ENCODE measurements at places on chromosomes 6 and 20. TPM values are rescaled to one million over a fixed set of nuclear protein-coding genes. Genes with fewer than 3 reads are reported as not detected.

- H3K27me3 ChIP-seq = no peaks in the 10 kb centered on the region
- no peak overlapping the region for H3K27ac ChIP-seq
- no peak for DNase-seq
- H3K36me3 ChIP-seq = no peaks in the 10 kb centered on the region
- H3K4me3 ChIP-seq = no peak overlapping the region
Measured at GRCh38 chr20:48668451-48668946, 159.3 kb downstream of the PREX1 start.

The NUS1 gene
- total RNA-seq = 23.2 TPM

- DNase-seq = peak; percentile 72
- H3K4me3 ChIP-seq = no peak overlapping the region
- peak overlapping the region; percentile 27 for H3K27ac ChIP-seq
- no peaks in the 10 kb centered on the region for H3K27me3 ChIP-seq
- H3K36me3 ChIP-seq = no peaks in the 10 kb centered on the region
Measured at GRCh38 chr6:105797983-105798453, 288.1 kb upstream of the PRDM1 start.

The PRICKLE4 gene
- total RNA-seq = 2.0 TPM

The TINAG gene
- total RNA-seq = not detected

GRCh38 chr20:58097943-58098342, 130.5 kb downstream of the ANKRD60 start:
- no peaks in the 10 kb centered on the region for H3K27me3 ChIP-seq
- H3K36me3 ChIP-seq = no peaks in the 10 kb centered on the region
- no peak overlapping the region for H3K27ac ChIP-seq

The PRDM13 gene
- not detected for total RNA-seq

GRCh38 chr6:113671421-113671820, 185.7 kb upstream of the MARCKS start:
- no peaks in the 10 kb centered on the region for H3K36me3 ChIP-seq
- no peak for DNase-seq
- no peaks in the 10 kb centered on the region for H3K27me3 ChIP-seq
- H3K4me3 ChIP-seq = no peak overlapping the region
- H3K4me1 ChIP-seq = peaks cover 11% of the 10 kb centered on the region

DNA sequence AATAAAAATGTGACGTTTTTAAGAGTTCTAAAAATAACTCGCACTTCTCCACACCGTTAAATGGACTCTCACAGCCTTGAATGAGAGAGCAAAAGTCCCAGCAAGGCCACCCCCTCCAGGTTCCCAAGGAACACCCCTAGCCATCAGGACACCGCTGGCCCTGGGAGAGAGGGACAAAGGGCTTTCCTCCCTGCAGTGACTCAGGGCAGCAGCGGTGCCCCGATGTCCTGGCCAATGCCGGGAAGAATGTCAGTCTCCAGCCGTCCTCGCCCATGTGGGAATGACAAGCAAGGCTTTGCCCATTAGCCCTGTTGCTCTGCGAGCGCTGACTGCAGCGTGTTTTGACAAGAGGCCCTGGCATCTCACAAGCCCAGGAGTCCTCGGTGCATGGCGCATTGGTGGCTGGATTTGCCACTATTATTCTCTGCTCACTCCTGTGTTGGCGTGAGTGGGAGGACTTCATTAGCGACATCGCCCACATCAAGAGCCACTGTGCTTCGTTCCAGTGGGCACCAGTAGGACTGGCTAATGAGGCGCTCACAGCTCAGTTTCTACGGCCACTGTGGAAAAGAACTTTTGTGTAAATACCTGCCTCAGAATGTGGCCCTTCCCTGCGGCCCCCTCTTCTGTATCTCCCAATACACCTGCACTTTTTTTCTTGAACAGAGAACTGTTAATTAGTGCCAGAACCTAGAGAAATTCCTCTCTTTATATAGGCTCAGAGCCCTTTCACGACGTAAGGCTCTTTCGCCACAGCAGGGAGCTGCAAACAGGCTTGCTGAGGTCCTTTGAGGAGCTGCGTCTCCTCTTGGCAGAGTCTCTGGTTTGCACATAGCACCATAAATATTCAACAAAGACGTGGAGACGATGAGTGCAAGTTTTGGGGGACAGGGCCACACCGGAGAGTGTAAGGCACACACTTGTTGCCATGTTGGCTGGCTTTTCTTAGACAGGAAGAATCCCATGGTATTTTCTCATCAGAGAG, 336.6 kb downstream of the TAF4 start:
- peaks cover 37% of the 10 kb centered on the region for H3K27me3 ChIP-seq
- H3K4me1 ChIP-seq = no peaks in the 10 kb centered on the region
- no peak for DNase-seq
- H3K4me3 ChIP-seq = no peak overlapping the region
- no peak overlapping the region for H3K27ac ChIP-seq

GRCh38 chr6:119267126-119267905, 82.2 kb downstream of the MAN1A1 start:
- DNase-seq = no peak
- H3K4me3 ChIP-seq = no peak overlapping the region
- H3K36me3 ChIP-seq = no peaks in the 10 kb centered on the region
- H3K27me3 ChIP-seq = no peaks in the 10 kb centered on the region
- H3K4me1 ChIP-seq = no peaks in the 10 kb centered on the region

GRCh38 chr6:109009962-109010704, 84.5 kb downstream of the SESN1 start:
- H3K27ac ChIP-seq = peak overlapping the region; percentile 98
- no peak for DNase-seq
- no peaks in the 10 kb centered on the region for H3K36me3 ChIP-seq
- no peaks in the 10 kb centered on the region for H3K27me3 ChIP-seq
- H3K4me1 ChIP-seq = no peaks in the 10 kb centered on the region

GRCh38 chr6:39063526-39063925, 14.9 kb downstream of the GLP1R start:
- H3K4me3 ChIP-seq = no peak overlapping the region
- no peak overlapping the region for H3K27ac ChIP-seq
- H3K4me1 ChIP-seq = no peaks in the 10 kb centered on the region
- no peak for DNase-seq
- no peaks in the 10 kb centered on the region for H3K36me3 ChIP-seq
- no peaks in the 10 kb centered on the region for H3K27me3 ChIP-seq

DNA sequence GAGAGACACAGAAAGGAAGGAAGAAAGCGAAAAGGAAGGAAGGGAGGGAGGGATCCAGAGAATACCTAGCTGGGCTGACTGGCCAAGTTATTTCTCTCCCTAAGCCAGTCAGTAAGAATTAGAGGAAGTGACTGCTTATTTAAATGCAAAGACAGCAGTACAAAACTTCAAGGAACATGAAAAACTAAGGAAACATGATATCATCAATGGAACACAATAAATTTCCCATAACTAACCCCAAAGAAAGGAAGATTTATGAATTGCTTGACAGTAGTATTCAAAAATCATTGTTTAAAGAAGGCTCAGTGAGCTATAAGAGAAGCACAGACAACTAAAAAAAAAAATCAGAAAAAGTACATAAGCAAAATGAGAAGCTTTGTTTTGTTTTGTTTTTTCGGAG, 252.3 kb upstream of the SASH1 start:
- H3K27me3 ChIP-seq = no peaks in the 10 kb centered on the region
- no peak overlapping the region for H3K4me3 ChIP-seq
- no peak for DNase-seq
- H3K36me3 ChIP-seq = no peaks in the 10 kb centered on the region
- H3K4me1 ChIP-seq = no peaks in the 10 kb centered on the region

- H3K27me3 ChIP-seq = no peaks in the 10 kb centered on the region
- no peaks in the 10 kb centered on the region for H3K36me3 ChIP-seq
- no peaks in the 10 kb centered on the region for H3K4me1 ChIP-seq
- H3K27ac ChIP-seq = no peak overlapping the region
- no peak overlapping the region for H3K4me3 ChIP-seq
- DNase-seq = no peak
Measured at GRCh38 chr20:32918751-32919150, 60.0 kb downstream of the EFCAB8 start.

GRCh38 chr6:48626421-48626820, 515.4 kb upstream of the PTCHD4 start:
- H3K4me3 ChIP-seq = no peak overlapping the region
- no peaks in the 10 kb centered on the region for H3K27me3 ChIP-seq
- DNase-seq = no peak

GRCh38 chr6:16239798-16240123, 1.4 kb downstream of the GMPR start:
- H3K27me3 ChIP-seq = no peaks in the 10 kb centered on the region
- H3K27ac ChIP-seq = peak overlapping the region; percentile 87
- H3K4me3 ChIP-seq = peak overlapping the region; percentile 65
- DNase-seq = no peak

DNA sequence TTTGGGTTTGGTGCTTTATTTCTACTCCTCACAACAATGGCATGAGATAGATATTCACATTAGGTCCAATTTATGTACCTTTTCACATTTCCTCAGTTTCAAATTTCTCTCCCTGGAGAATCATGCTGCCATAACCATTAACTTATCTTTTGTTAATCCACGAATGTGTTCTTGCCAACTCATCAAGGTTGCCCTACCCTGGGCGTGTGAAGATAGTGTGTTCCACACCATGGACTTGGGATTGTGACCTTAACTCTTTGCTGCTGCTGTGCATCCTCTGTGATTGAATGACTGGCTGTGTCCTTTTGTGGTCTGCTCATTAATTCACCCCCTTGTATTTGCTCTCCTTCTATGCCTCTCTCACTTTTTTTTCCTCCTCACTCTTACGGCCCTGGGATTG, 34.2 kb upstream of the SNRPB2 start:
- no peak overlapping the region for H3K27ac ChIP-seq
- no peaks in the 10 kb centered on the region for H3K36me3 ChIP-seq
- H3K27me3 ChIP-seq = no peaks in the 10 kb centered on the region
- H3K4me3 ChIP-seq = no peak overlapping the region

- H3K27ac ChIP-seq = no peak overlapping the region
- no peak for DNase-seq
- H3K4me1 ChIP-seq = no peaks in the 10 kb centered on the region
- H3K36me3 ChIP-seq = no peaks in the 10 kb centered on the region
Measured at GRCh38 chr6:129599467-129599866, 110.5 kb downstream of the ARHGAP18 start.

DNA sequence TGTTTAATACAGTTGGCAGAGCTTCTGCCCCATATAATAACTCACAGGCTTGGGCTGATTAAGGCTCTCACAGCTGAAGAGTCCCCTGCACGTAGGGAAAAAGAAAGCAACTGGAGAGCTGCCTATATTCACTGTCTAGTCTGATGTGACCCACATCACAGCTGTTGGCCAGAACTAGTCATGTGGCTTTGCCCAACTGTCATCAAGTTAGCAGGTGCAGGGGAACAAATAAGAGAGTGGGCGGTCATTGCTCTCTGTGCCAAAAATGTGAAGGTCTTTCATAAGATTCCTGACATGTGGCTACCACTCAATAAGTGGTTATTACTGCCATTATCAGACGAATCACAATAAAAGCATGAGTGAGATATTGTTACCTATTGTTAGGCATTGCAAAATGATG, 665.2 kb downstream of the DOK5 start:
- no peaks in the 10 kb centered on the region for H3K27me3 ChIP-seq
- H3K27ac ChIP-seq = no peak overlapping the region
- DNase-seq = no peak
- H3K4me3 ChIP-seq = no peak overlapping the region
- H3K36me3 ChIP-seq = no peaks in the 10 kb centered on the region
- H3K4me1 ChIP-seq = no peaks in the 10 kb centered on the region

DNA sequence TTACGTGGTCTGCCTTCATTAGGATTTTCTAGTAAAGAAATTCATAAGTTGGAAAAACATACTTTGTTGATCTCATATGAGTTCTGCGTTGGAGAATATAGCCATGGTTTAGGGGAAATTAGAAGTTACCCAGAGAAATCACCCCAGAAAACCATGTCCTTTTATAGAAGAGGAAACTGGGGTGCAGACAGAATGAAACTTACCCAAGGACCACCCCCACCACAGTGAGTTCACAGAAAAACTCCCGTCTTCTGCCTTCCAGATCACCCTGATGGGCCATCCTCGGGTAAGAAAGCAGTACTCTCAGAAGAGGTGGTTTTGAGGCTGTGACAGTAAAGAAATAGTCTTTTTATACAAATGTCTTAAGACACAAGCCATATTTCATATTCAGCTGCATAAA, 25.1 kb upstream of the MAFB start:
- no peak overlapping the region for H3K27ac ChIP-seq
- no peaks in the 10 kb centered on the region for H3K4me1 ChIP-seq

DNA sequence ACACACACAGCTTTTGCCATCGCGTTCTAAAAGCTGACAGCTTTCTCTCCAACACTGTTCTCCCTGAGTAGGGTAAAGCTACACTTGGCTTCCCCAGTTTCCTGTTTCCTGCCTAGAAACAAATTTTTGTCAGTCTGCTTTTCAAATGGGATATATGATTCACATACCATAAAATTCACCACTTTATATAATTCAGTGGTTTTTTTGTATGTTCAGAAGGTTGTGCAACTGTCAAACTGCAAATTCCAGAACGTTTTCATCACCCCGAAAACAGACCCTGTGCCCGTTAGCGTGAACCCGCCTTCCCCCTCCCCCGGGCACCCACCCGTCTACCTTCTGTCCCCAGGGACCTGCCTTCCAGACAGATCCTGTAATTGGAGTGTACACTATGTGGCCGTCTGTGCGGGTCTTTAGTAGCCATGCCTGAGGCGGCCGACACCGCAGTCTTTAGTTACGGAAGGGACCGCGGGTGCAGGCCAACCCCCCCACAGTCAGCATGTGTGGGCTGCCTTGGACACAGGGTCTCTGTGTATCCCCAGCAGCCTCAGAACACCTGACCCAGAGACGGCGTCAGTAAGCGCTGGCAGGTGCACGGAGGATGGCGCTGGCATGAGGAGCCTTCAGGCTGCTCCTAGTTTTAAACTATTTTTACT, 16.6 kb downstream of the HRH3 start:
- H3K27ac ChIP-seq = no peak overlapping the region
- DNase-seq = no peak
- H3K27me3 ChIP-seq = no peaks in the 10 kb centered on the region
- peaks cover 52% of the 10 kb centered on the region for H3K36me3 ChIP-seq
- no peak overlapping the region for H3K4me3 ChIP-seq
- no peaks in the 10 kb centered on the region for H3K4me1 ChIP-seq

The LEMD2 gene
- 42.7 TPM for total RNA-seq

The CYP21A2 gene
- total RNA-seq = 3.6 TPM

DNA sequence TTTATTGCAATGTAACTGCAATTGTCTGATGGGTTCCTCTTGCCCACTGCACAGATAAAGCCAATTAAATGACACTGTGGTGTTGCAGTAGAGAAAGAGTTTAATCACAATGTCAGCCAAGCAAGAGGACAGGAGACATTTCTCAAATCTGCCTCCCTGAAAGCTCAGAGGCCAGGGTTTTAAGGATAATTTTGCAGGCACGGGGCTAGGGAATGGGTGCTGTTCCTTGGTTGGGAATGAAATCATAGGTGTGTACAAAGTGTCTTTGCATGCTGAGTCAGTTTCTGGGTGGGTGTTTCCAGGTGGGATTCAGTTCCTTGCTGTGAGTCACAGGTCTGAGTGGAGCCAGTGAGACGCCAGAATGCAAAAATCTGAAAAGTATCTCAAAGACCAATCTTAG, 271.4 kb downstream of the DOK5 start:
- H3K27me3 ChIP-seq = no peaks in the 10 kb centered on the region
- no peaks in the 10 kb centered on the region for H3K36me3 ChIP-seq
- no peaks in the 10 kb centered on the region for H3K4me1 ChIP-seq
- no peak for DNase-seq

GRCh38 chr6:143064271-143064670, 3.6 kb downstream of the AIG1 start:
- no peak overlapping the region for H3K27ac ChIP-seq
- DNase-seq = no peak
- H3K36me3 ChIP-seq = no peaks in the 10 kb centered on the region
- H3K27me3 ChIP-seq = no peaks in the 10 kb centered on the region
- peaks cover 16% of the 10 kb centered on the region for H3K4me1 ChIP-seq

The DEFB132 gene
- not detected for total RNA-seq

The FHL5 gene
- total RNA-seq = 10.5 TPM

GRCh38 chr6:17200395-17200794, 80.8 kb upstream of the RBM24 start:
- no peaks in the 10 kb centered on the region for H3K27me3 ChIP-seq
- H3K36me3 ChIP-seq = no peaks in the 10 kb centered on the region
- DNase-seq = no peak
- no peak overlapping the region for H3K27ac ChIP-seq

Data from sigmoid colon (tissue), 7 donors.